CD4-positive, alpha-beta T cell (primary cell): ENCODE measurements at places on chromosomes 12 and 14. TPM values are rescaled to one million over a fixed set of nuclear protein-coding genes. Genes with fewer than 3 reads are reported as not detected.

The SART3 gene
- 104 TPM for total RNA-seq

DNA sequence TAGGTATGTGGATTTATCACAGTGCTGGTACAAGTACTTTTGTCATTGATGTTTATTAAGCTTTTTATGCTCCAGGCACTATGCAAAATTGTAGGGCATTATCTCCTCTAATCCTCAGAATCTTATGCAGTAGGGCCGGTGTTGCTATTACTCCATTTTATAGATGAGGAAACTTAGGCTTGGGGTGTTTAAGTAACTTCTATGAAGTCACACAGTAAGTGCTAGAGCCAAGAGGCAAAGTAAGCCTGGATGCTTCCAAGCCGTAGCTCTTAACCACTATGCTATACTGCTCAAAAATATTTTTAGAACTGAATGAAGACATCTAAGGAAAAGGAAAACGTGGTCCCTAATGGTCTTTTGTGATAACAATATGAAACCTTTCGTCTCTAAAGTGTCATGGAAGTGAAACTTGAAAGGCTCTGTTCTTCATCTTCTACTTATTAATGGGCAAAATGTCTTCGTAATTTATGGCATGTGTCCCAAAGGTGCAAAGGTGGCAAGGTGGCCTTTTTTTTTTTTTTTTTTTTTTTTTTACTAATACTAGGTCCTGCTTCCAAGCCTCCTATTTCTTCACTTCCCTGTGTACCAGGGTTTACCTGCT, 85.2 kb downstream of the ETV6 start:
- no peak for DNase-seq

- no peak for DNase-seq
Measured at GRCh38 chr12:130835011-130835410, 4.0 kb downstream of the STX2 start.

DNA sequence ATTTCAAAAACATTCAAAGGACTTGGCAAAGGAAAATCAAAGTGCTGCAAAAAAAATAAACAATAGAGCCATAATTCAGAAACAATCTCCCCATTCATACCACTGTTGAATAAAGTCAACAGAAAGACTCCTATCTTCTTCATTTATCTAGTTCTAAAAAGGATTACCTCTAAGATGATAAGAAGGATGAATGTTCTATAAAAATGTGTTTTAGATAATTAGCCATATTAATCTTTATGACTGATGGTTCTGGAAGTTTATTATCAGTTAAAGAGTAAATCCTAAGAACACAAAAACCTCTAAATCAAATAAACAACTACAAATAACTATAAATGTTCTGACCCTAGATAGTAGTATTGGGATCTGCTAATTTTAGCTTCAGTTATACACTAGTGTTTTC, 37.8 kb upstream of the CDKL1 start:
- no peak for DNase-seq

GRCh38 chr12:42982828-42983227, 393.3 kb upstream of the PRICKLE1 start:
- DNase-seq, result no peak

DNA sequence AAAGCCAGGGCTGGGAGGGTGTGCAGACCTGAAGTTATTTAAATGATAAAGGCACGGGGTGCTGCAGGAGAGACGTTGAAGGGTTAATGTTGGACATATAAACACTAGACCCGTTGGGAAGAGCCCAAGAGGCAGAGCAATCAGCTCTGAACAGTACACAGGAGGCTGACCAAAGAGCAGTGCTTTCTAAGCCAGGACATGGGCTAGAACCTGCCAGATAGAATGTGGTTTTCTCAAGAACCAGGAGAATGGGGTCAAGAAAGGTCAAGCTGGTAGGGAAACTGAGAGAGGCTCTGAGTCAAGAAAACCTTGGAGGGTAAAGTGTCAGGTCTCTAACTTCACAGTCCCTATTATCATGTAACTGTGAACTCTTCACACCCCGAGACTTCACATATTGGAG, 143.2 kb upstream of the EEA1 start:
- DNase-seq, result no peak

The SIX1 gene
- not detected for total RNA-seq

The MDP1 gene
- total RNA-seq, result 3.7 TPM

The MGST1 gene
- total RNA-seq, result 1.4 TPM

GRCh38 chr12:50017641-50018040, 7.7 kb downstream of the RACGAP1 start:
- DNase-seq, result no peak

The KCNH5 gene
- not detected for total RNA-seq

The PMCH gene
- total RNA-seq, result not detected

DNA sequence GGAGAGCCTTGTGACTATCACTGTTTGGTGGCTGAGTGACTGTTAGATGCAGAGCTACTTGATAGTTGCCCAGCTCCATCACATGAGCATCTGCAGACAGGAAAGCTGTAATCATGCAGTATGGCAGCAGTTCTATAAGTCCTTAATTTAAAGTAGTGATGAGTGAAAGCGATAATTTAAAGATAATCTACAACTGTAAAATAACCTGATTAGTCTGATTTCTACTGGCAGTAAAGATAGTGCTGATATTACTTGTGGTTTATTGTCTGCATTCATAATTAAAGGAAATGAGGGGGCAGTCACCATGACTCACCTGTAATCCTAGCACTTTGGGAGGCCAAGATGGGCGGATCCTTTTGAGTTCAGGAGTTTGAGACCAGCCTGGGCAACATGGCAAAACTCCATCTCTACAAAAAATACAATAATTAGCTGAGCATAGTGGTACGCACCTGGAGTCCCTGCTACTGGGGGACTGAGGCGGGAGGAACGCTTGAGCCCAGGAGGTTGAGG, 41.2 kb upstream of the PLEKHD1 start:
- no peak for DNase-seq

DNA sequence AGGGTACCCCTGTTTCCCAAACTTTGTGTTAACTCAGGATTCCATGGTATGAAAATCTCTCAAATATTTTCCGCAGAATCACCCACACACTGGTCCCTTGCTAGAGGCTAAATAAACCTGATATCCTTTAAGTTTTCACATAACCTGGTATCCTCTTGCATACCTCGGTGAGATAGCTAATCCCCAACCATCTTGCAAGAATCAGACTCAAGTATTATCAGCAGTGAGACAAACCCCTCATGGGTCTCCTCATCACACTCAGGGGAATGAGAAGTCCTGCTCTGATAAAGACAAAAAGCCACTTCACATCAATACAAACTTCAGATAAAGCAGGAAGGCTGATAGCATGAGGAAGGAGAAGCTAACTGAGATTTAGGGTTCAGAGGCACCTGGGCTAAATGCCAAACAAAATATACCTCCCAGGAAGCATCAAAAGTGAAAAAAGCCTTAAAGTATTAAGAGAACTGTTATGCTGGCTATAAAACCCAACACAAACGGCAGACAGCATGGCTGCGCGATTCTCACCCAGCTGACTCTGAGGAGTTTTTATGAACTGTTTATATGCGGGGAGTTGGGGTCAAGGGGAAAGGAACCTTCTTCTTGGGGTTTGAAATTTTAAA, 96.5 kb downstream of the FOXN3 start:
- DNase-seq, result no peak

GRCh38 chr14:93654599-93654998, 133.7 kb downstream of the PRIMA1 start:
- no peak for DNase-seq

The CYP46A1 gene
- total RNA-seq, result 0.11 TPM

The SRGAP1 gene
- total RNA-seq, result 0.03 TPM

DNA sequence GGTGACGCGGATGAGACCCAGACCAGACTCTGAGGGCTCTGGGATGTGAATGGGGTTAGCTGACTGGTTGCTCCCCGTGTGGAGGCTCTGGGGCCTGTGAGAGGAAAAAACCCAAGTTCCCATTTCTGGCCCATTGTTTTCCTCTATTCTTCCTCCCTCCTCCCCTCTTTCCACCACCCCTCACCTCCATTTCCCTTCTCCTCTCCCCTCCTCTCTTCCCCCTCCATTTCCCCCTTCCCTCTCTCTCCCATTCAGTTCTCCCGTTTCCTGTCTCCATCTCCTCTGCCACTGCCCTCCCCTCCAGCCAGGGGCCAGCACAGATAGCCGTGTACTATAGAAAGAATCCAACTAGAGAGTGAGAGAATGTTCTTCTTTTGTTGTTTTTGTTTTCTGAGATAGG, 12.6 kb upstream of the PRPH start:
- no peak for DNase-seq
